ENCODE measurements at places on chromosomes 13 and 19.

GRCh38 chr13:48679941-48680680 lies 26.4 kb downstream of the CYSLTR2 start:
- no peak overlapping the region for H3K4me3 ChIP-seq
- DNase-seq: no peak
- no peaks in the 10 kb centered on the region for H3K36me3 ChIP-seq
- no peaks in the 10 kb centered on the region for H3K4me1 ChIP-seq
- no peaks in the 10 kb centered on the region for H3K27me3 ChIP-seq

- no peak overlapping the region for H3K27ac ChIP-seq
- no peaks in the 10 kb centered on the region for H3K27me3 ChIP-seq
- H3K4me3 ChIP-seq: no peak overlapping the region
- H3K36me3 ChIP-seq: no peaks in the 10 kb centered on the region
Measured at GRCh38 chr13:39876258-39876657, 220.8 kb downstream of the COG6 start.

GRCh38 chr19:4713384-4713951 lies 10.2 kb downstream of the DPP9 start:
- DNase-seq: no peak
- H3K4me3 ChIP-seq: no peak overlapping the region
- H3K36me3 ChIP-seq: peaks cover 39% of the 10 kb centered on the region
- no peaks in the 10 kb centered on the region for H3K4me1 ChIP-seq
- no peak overlapping the region for H3K27ac ChIP-seq

DNA sequence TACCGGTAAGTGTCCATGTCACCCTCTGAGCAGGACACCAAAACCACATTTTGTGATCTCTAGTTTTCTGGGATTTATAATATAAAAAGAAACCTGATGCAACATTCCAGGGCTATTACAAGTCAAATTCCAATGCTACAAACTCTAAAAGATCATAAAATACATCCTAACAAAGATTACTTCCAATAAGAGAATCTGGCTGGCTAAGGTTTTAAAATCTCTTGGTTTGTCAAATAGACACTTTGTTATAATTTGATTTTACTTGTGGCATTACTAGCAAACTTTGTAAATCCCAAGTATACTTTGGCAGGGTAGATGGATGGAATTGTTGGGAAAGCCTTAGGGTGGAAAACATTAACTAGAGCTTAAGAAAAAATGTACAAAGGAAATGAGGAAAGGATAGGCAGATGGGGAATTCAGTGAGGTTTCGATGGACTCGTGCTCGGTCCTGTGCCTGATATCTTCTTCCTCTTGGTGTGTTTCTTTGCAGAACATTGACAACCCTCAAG lies 74.0 kb upstream of the POMP start:
- H3K36me3 ChIP-seq: no peaks in the 10 kb centered on the region
- no peaks in the 10 kb centered on the region for H3K27me3 ChIP-seq
- H3K4me3 ChIP-seq: no peak overlapping the region
- H3K4me1 ChIP-seq: no peaks in the 10 kb centered on the region

DNA sequence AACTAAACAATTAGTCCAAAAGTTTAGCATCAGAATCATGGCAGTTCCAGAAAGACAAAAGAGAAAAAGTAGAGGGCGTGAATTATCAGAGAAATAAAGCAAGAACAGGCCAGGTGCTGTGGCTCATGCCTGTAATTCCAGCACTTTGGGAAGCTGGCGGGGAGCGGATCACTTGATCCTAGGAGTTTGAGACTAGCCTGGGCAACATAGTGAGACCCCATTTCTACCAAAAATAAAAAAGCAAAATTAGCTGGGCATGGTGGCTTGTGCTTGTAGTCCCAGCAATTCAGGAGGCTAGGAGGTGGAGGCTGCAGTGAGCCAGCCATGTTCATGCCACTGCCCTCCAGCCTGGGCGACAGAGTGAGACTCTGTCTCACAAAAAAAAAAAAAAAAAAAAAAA lies 18.4 kb downstream of the ARL11 start:
- no peaks in the 10 kb centered on the region for H3K27me3 ChIP-seq
- no peak overlapping the region for H3K27ac ChIP-seq
- H3K36me3 ChIP-seq: no peaks in the 10 kb centered on the region
- no peak for DNase-seq
- no peaks in the 10 kb centered on the region for H3K4me1 ChIP-seq

- no peaks in the 10 kb centered on the region for H3K36me3 ChIP-seq
- H3K27me3 ChIP-seq: no peaks in the 10 kb centered on the region
Measured at GRCh38 chr13:36098080-36098479, 33.1 kb downstream of the DCLK1 start.
